ENCODE measurements at places on chromosomes 7 and 10. TPM values are rescaled to one million over a fixed set of nuclear protein-coding genes. Genes with fewer than 3 reads are reported as not detected.

The CDHR3 gene
- polyA plus RNA-seq = 2.1 TPM

The FXYD4 gene
- not detected for polyA plus RNA-seq

The KCND2 gene
- not detected for polyA plus RNA-seq

The SORCS1 gene
- not detected for polyA plus RNA-seq

The SLC13A4 gene
- 0.52 TPM for polyA plus RNA-seq

The PON3 gene
- not detected for polyA plus RNA-seq

The SCIN gene
- 0.07 TPM for polyA plus RNA-seq

The CRYGN gene
- polyA plus RNA-seq = not detected

The CYP3A7 gene
- polyA plus RNA-seq = 0.07 TPM

The MYH16 gene
- polyA plus RNA-seq = not detected

The HABP2 gene
- polyA plus RNA-seq = not detected

The GBX1 gene
- polyA plus RNA-seq = not detected

The NOS3 gene
- polyA plus RNA-seq = 6.6 TPM

The NKX2-3 gene
- 0.09 TPM for polyA plus RNA-seq

The VPS37D gene
- polyA plus RNA-seq = not detected

The POLR2J gene
- polyA plus RNA-seq = 126 TPM

The NKX6-2 gene
- polyA plus RNA-seq = 0.65 TPM

All from CD4-positive, alpha-beta memory T cell (primary cell).